Aorta (tissue), 5 donors: ENCODE measurements at places on chromosomes 5 and 9. TPM values are rescaled to one million over a fixed set of nuclear protein-coding genes. Genes with fewer than 3 reads are reported as not detected.

DNA sequence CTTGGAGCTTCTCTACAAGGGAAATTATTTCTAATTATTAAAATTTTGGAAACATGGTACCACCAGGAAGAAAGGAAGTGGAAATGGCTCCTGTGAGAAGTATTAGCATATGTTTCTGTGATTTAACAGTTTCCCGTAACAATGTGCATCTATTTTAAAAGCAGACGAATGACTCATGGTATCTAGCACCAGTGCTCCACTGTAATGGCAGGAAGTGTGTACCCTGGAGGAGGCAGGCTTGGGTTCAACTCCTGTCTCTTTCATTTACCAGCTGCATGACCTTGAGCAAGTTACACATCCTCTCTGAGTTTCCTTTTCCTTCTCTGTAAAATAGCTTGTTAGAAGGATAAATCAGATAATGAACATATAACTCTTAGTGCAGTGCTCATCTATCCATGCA, 41.0 kb upstream of the ANGPTL2 start:
- DNase-seq = no peak

DNA sequence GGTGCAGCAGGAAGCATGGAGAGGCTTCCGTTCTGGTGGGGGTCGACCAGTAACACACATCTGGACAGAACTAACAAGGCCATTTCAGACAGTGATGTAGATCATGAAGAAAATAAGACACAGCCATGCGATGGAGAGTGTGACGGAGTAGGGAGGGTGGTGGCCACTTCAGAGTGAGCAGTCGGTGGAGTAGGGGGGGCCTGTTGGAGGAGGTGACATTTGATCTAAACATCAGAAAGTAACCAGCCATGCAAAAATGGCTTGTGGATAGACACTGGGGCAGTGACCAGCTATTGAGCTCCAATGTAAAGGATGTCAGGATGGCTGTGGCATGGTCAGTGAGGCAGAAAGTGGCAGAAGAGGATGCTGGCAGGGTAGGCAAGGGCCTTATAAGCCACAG, 65.9 kb downstream of the PPARGC1B start:
- DNase-seq = peak; percentile 38

GRCh38 chr5:32677023-32677422, 34.1 kb upstream of the NPR3 start:
- no peak for DNase-seq

GRCh38 chr5:39423331-39423751, 1.4 kb downstream of the DAB2 start:
- peak; percentile 57 for DNase-seq

DNA sequence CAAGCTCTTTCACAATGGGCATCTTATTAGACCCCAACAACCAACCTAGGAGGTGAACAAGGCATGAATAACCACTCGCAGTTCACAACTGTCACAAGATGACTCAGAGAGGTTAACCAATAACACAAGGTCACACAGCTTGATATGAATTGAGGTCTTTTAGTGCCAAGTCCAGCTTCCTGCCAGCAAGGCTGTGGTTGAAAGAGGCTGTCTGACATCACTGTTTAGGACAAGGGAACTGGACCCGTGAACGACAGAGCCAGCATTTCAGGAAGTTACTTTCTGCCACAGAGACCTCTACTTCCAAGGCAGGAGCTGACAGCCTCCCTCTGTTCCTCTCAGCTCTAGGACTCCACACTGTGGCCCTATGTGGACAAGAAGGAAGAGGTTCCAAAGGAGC, 53.4 kb upstream of the ALDH1B1 start:
- no peak for DNase-seq

DNA sequence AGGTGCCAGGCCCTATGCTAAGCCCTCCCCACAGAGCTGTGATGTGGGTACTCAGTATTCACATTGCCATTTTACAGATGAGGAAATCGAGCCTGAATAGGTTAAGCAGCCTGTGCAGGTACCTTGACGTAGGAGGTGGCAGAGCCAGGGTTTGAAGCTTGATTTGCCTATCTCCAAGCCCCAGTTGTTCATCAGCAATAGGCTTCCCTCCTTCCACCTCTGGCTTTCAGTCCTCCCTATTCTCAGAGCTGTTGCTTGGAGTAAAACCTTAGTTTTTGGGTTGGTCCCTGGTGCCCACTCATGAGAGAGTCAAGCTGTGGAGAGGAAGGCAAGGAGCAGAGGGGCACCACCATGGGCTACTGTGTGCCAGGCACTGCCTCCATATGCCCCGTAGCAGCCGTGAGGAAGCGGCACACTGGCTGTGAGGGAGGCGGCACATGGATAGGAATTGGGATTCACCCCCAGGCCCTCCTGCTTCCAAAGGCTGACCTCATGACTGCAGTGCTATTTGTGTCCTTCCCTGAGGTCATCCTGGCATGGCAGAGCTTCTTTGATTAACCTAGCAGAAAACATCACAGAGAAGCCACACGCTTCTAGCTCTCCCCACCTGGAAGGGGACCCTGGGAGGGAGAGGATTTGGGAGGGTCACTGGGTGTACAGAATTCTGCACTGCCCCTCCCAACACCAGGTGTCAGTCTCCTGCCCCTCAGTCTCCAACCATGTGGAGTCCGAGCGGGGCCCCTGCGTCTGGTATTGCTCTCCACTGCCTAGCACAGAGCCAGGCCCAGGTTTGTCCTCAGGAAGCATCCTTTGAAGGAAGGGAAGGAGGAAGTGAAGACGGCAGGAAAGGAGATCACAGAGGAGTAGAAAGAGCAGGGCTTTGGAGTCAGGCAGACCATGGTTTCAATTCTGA, 109.8 kb downstream of the RGS3 start:
- no peak for DNase-seq

DNA sequence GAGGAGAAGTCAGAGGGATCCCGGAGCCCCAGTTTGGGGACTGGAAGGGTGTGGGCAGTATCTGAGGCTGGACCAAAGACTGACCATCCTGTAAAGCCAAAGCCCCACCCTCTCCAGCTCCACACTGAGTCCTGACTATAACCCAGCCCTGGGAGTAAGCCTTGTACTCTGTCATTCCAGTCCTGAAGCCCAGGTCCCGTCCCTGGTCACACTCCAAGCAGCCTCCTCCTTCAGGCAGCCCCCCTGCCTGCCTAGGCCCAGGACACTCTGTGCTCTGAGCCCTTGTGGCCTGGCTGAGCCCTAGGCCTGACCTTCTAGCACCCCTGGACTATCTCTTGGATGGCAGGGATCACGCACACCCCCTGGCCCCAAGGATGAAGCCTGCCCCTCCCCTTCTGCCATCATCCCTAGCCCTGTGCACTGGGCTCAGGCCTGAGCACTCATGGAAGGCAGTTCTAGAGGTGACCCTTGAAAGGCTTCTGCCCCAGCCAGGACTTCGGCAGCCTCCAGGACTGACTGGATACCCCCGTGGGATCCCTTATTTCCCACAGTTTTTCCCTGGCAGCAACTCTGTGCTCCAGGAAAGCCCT, 28.0 kb upstream of the ENHO start:
- DNase-seq = peak; percentile 51

- DNase-seq = no peak
Measured at GRCh38 chr9:120926397-120926928, at the start of gene TRAF1. Gene TRAF1 (minus strand): TSS chr9:120926796. CDS start chr9:120926075, 721 bp downstream.

DNA sequence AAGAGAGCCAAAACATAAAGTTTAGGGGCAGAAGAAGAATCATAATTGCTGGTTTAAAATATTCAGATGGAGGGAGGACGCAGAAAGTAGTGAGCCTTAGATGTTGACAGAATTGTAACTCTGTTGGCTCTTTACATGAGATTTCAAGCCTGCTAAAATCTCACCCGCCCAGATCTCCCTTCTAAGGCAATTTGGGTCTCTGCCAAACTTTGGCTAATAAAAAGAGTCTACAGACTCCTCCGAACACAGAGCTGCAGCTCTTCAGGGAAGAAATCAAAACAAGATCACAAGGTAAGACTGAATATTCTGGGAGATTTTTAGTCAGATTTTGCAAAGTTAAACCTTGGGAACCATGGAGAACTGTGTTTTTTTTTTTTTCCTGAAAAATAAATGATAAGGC, at the start of gene IL33:
TSS of gene IL33 (plus strand) at position 246 of the 400 bp plus-strand sequence. CDS start 25,888 bp downstream, outside the sequence.
- DNase-seq = no peak

- DNase-seq = no peak
Measured at GRCh38 chr9:1880038-1880565, 135.0 kb upstream of the SMARCA2 start.

DNA sequence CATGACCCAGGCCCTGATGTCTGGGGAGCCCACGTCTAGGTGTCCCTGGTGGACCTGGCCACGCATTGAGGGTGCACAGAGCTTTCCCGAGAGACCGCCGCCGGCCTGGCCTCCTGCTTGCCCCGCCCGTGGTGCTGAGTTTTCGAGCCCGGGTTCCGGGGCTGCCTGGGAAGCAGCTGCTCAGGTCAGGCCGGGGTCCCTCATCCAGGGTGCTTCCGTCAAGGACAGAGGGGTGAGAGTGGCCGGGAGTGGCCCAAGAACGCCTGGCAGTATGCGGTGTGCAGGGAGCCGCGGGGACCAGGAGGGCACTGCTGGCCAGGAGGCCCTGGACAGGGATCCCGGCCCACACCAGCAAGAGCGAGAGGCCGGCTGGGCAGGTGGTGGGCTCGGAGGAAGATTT, 19.6 kb downstream of the CCDC187 start:
- no peak for DNase-seq

DNA sequence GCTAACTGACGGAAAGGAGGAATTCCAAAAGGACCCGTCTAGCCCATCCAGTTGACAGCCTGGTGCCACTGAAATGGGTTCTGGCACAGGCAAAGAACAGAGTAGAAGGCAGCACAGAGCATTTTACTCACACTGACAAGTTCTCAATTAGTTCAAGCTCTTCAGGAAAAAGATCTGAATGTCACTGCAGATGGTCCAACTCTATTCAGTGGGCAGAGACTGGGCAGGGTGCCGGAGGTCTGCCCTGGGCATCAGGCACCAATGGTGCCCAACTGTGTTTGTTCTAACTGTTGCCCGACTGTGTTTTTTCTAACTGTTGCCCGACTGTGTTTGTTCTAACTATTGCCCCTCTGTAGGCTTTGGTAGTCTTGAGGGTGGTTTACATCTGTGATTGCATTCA, 151.8 kb downstream of the SLC24A2 start:
- no peak for DNase-seq

- DNase-seq = no peak
Measured at GRCh38 chr5:111121926-111122325, 29.8 kb downstream of the WDR36 start.

GRCh38 chr9:134620751-134621557, 20.6 kb upstream of the COL5A1 start:
- DNase-seq = peak; percentile 54

DNA sequence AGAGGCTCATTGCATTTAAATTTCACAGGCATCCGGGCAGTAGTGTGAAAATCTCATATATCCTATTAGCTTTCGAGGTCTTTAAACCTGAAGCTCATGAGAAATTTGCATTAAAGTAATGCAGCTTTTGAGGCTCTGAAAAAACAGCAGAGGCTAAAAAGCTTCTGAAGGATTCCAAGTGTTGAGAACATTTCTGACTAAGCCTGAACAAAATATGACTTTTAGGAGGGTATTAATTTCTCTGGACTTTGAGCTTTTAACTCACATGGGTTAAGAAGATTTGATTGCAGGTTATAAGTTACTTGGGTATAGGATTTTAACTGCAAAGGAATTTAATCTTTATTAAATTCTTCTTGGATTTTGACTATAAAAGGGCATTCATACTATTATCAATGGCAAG, 743.9 kb downstream of the TLE1 start:
- DNase-seq = no peak

GRCh38 chr9:123064716-123065115, 31.2 kb downstream of the GPR21 start:
- no peak for DNase-seq

DNA sequence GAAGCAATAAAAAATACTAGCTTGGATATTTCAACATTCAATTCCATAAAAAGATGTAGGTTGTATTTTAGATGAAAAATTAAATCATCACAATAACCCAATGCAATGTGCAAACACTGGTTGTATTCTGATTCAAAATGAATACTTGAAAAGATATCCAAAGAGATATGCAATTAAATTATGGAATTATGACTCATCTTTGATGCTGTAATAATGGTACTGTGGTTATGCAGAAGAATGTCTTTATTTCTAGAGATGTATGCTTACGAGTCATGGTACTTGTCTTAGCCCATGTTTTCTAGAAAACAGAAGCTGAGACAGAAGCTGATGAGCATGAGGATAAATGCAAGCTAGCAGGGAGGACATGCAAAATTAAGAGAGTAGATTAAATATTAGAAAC, 1941.4 kb upstream of the NUDT12 start:
- DNase-seq = no peak

DNA sequence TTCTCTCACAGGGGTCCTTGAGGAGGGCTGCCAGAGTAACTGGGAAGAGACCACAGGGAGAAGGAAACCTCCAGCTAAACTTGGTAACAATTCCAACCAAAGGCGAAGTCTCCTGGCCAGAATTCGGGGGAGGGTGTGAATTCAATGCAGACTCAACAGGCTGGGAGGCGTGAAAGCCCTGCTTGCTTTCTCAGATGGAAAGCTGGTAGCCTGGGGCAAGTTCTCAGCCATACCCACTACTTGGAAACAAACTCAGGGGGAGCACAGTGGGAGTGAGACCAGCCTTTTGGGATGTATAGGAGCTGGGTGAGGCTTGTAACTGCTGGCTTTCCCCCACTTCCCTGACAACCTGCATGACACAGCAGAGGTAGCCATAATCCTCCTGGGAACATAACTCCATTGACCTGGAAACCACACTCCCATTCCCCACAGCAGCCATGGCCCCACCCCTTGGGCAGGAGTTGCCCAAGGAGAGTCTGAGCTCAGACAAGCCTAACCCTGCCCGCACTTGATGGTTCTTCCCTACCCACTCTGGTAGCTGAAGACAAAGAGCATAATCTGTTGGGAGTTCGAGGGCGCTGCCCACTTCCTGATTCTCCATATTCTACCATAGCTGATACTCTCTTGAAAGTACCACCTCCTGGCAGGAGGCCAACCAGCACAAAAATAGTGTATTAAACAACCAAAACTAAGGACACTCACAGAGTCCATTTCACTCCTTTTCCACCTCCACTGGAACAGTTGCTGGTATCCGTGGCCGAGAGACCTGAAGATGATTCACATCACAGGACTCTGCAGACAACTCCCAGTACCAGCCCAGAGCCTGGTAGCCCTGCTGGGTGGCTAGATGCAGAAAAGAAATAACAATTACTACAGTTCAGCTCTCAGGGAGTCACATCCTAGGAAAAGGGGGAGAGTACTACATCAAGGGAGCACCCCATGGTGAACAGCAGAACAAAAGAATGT, 123.8 kb downstream of the FAM170A start:
- no peak for DNase-seq

GRCh38 chr5:10592601-10593000, 28.7 kb downstream of the ANKRD33B start:
- DNase-seq = no peak

DNA sequence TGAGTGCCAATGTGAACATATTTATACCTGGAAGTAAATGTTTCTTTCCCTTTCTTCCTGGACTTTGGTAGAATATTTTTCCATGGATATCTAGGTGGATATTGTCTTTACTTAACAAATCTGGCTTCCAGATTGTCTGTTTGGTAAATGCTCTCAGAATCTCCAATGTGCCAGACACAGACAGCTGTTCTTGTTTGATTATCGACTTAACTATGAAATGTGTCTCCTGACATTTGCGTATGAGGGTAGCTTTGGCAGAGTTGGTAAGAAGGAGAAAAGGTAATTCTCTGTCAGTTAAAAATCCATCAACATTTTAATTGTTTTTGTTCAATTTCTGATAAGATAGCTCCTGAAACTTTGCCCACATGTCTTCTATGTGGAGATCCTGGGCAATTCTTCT, 196.4 kb upstream of the NUDT12 start:
- no peak for DNase-seq

CCL28 gene
- 3.0 TPM for total RNA-seq

LVRN gene
- total RNA-seq = 1.4 TPM

TEK gene
- total RNA-seq = 18.2 TPM

PCDHGA4 gene
- total RNA-seq = 7.1 TPM

CLINT1 gene
- 57.1 TPM for total RNA-seq

LHX3 gene
- total RNA-seq = not detected

CNTLN gene
- total RNA-seq = 12.2 TPM

PDE8B gene
- total RNA-seq = 42.6 TPM

TMEM167A gene
- total RNA-seq = 80.9 TPM
